ENCODE measurements at places on chromosomes 11 and 22. TPM values are rescaled to one million over a fixed set of nuclear protein-coding genes. Genes with fewer than 3 reads are reported as not detected.

Gene SMC1B
- total RNA-seq, result under 0.01 TPM

Gene SLC25A18
- total RNA-seq, result not detected

Gene SF3B2
- 62.1 TPM for total RNA-seq

Gene SSTR3
- not detected for total RNA-seq

Gene ISX
- not detected for total RNA-seq

Gene MS4A6E
- not detected for total RNA-seq

Gene FOSL1
- total RNA-seq, result not detected

Gene PAMR1
- total RNA-seq, result 37.1 TPM

Gene OR5L2
- total RNA-seq, result not detected

Gene FDXACB1
- total RNA-seq, result 2.1 TPM

Gene APOA1
- total RNA-seq, result 3.7 TPM

Gene MMP13
- total RNA-seq, result not detected

Gene CCDC188
- total RNA-seq, result not detected

Gene OR4C3
- total RNA-seq, result not detected

Gene OR10A5
- not detected for total RNA-seq

Gene MIOX
- total RNA-seq, result not detected

Gene OR4C5
- total RNA-seq, result not detected

Gene CFAP300
- 5.2 TPM for total RNA-seq

Gene TYR
- total RNA-seq, result not detected

Gene HIC2
- total RNA-seq, result 4.2 TPM

Gene GAL3ST1
- total RNA-seq, result 2.6 TPM

Gene TSGA10IP
- not detected for total RNA-seq

Gene APOL5
- 1.6 TPM for total RNA-seq

Gene BATF2
- total RNA-seq, result 0.52 TPM

Gene CASP5
- 0.52 TPM for total RNA-seq

Gene DLG2
- 18.3 TPM for total RNA-seq

Gene UBE4A
- 21.4 TPM for total RNA-seq

Gene THRSP
- 26.1 TPM for total RNA-seq

Gene AIP
- 84.5 TPM for total RNA-seq

Gene DNAJB7
- not detected for total RNA-seq

Gene IL17REL
- not detected for total RNA-seq

Data from skeletal muscle tissue (tissue), 5 donors.